ENCODE measurements at places on chromosomes 7 and 10.

DNA sequence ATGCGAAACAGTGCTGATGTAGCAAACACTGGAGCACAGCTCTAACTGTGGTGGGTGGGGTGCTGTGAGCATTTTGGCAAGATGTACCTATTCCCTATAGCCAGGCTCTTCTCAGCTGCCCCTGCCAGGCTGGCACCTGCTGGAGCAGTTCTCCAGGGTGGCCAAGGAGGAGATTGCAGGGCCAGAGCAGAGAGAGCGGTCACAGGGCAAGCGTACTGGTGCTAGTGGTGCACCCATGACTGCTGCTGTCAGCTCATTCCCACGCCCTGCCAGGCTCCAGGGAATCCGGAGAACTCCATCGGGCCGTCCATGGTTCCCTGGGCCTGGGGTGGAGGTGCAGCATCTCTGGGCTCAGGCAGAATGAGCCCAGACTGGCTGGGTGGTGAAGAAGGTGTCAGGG, 2.1 kb downstream of the COL13A1 start:
- no peak for DNase-seq

DNA sequence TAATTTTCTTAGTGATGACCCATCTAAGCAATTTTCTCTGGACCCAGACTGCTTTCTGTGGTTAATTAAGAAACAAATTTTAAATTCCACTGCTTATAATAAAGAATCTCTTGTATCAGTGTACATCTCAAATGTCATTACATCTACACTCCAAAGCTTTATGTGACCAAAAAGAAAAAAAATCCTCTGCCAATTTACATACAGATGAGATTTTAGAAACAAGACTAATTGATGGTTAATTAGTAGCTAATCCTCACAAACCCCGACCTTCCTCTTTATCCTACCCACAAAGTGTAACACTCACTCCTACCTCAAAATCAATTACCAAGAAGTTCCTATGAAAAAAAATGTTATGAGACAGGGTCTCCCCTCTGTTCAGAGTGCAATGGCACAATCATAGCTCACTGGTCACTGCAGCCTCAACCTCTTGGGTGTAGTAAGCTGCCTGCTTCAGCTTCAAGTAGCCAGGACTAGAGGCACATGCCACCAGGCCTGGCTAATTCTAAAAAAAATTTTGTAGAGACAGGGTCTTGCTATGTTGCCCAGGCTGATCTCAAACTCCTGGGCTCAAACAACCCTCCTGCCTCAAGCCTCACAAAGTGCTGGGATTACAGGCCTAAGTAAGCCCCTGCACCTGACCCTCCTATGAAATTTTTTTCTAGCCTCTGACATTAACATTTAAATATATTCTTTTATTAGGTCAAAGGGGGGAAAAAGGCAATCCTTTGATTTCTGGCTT, 14.8 kb downstream of the KIF5B start:
- no peak for DNase-seq

GRCh38 chr10:21463436-21463835, 62.0 kb downstream of the SKIDA1 start:
- no peak for DNase-seq

GRCh38 chr7:44603193-44603592, 3.2 kb upstream of the OGDH start:
- DNase-seq = no peak

DNA sequence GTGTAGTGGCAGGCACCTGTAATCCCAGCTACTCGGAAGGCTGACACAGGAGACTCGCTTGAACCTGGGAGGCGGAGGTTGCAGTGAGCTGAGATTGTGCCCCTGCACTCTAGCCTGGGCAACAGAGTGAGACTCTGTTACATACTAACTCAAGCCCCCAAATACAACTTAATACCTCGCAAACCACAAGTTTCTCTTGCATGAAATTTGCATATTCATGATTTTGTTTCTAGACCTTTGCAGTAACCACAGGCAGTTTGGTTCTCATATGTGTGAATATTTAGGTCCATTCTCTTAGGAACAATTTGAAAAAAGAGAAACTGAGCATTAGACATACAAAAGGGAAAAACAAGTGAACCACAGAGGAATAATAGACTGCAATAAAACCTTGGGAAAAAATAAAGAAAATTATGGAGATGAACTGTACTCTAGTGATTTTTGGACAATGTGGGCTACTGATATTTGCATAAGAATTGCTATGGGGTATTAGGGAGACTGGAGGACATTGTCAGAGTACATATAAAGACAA, 77.0 kb downstream of the ZNF277 start:
- no peak for DNase-seq

GRCh38 chr10:14670551-14671240, 104.0 kb downstream of the FAM107B start:
- no peak for DNase-seq

- DNase-seq = no peak
Observed at GRCh38 chr10:33653584-33654367, 319.3 kb upstream of the NRP1 start.

DNA sequence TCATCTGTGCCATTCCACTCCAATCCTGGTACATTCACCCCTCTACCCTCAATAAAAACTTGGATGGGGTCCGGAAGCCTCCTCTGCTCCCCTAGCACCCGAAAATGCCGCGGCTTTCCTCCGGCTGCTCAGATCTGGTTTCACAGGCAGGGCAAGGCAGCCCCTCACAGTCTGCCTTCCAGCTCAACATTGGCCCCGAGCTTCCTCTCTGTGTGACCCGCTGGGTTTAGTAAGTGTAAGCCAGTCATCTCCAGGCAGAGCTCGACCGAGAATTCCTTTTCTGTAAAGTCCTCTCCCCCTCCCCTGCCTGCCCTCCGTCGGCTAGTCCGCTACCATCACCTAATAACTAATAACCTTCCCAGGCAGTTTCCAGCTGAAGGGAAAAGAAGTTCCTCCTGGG, 3.4 kb downstream of the INHBA start:
- no peak for DNase-seq

DNA sequence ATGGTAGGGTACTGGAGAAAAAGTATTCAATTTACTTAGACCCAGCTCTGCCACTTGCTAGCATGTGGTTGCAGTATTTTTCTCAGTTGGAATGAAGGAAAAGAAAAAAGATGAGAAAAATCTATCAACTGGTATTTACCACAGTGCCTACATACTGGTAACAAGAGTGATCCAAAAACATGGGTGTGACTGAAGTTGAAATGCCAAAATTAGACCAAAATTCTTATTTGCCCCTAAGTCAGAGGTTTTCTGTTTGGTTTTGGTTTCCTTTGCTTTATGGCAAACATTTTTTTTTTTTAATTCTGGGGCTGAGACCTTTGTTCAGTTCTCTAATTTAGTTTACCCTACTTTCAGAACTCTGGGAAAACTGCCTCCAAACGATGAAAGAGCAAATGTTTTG, 12.3 kb downstream of the HYCC1 start:
- DNase-seq = no peak

DNA sequence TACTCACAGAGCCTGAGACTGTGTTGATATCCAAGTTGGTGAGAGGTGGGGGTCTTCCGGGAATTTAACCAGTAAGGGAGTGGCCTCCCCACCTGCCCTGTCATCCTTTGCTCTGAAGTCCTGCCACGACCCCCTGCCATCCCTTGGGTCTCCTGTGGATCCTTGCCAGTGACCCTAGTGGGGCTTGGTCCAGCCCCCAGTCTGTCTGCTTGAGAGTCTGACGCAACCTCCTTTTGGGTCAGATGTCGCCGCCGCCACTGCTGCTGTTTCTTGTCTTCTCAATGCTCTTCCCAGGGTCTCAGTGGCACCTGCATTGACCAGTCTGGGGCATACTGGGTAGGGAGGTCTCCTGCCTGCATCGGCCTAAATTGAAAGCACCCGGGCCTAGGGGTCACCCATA, 28.8 kb downstream of the PAX2 start:
- DNase-seq = no peak

- no peak for DNase-seq
Observed at GRCh38 chr10:120727001-120727400, 124.2 kb upstream of the WDR11 start.

DNA sequence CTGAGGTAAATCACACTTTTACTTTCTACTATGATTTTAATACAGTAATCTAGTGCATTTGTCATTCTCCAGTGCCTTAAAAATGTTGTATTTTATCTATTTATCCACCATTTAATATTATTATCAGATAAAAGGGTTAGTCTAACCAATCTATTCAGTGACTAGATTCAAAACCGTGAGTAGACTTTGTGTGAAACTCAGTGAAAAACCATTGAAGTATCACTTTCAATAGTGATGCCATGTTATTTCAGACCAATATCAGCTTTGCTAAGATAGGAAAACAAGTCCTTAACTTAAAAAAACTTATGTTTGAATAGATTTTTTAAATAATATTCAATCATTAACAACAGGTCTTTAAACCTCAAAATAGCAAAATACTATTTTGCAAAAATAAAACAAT, 1628.7 kb downstream of the REEP3 start:
- DNase-seq = no peak

GRCh38 chr7:147509541-147510200, 1080.9 kb upstream of the C7orf33 start:
- DNase-seq = no peak

GRCh38 chr7:46654546-46655443, 733.7 kb upstream of the IGFBP3 start:
- DNase-seq = no peak

DNA sequence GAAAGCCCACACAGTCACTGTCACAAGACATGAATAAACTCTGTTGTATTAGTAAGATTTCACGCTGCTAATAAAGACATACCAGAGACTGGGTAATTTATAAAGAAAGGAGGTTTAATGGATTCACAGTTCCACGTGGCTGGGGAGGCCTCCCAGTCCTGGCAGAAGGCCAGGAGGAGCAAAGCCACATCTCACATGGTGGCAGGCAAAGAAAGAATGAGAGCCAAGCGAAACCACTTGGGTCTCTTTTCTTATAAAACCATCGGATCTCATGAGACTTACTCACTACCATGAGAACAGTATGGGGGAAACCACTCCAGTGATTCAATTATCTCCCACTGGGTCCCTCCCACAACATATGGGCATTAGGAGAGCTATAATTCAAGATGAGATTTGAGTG, 110.2 kb downstream of the ST8SIA6 start:
- no peak for DNase-seq

- no peak for DNase-seq
Observed at GRCh38 chr10:34756584-34756983, 58.5 kb downstream of the PARD3 start.

DNA sequence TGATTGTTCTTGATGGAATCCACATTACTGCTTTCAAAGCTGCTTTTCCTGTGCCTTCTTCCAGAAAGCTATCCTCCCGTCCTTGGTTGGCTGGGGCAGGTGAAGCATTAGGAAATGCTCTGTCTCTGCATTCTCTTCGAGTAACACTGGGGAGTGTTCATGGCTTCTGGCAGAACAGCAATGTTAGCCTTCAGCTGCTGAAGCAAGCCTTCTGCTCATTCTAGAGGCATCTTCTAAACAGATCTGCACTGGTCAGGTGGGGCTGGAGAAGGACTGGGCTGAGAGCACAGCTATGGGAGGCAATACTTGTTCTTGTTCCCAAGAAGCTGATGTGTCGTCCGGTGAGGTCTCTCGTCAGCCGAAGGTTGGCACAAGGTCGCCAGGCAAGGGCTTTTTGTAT, 80.6 kb downstream of the MGMT start:
- no peak for DNase-seq

GRCh38 chr7:154875297-154875696, 127.6 kb downstream of the PAXIP1 start:
- DNase-seq = no peak

- DNase-seq = no peak
Observed at GRCh38 chr7:101465131-101465530, 102.5 kb downstream of the COL26A1 start.

DNA sequence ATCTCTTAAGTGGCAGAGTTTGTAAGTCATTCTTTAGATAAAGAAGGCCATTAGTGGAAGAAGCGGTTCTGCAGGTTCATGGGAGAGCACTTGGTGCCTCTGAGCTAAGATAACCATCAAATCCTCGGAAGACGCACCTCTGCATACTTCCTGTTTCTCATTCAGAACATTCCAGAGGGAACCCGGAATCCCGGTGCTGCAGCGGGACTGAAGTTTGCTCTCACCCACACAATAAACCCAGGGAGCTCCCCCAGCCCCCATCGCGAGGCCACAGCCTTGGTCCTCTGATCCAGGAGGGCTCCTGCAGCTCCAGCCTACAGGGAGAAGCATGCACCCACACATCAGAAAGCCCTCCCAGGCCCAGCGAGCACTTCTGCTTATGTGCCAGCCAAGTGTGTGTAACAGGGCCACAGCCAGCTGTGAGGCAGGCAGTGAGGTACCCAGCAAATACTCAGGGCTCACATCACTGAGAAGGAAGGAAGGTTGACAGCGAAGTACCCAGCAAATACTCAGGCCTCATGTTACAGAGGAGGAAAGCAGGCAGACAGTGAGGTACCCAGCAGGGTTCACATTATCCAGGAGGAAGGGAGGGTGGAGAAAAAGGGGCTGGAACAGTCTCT, 142.4 kb downstream of the DIP2C start:
- no peak for DNase-seq

- DNase-seq = peak; percentile 42
Observed at GRCh38 chr7:131948434-131949053, 392.1 kb upstream of the PODXL start.

GRCh38 chr7:90173127-90173844, 19.0 kb downstream of the STEAP1 start:
- DNase-seq = no peak

- peak; percentile 64 for DNase-seq
Observed at GRCh38 chr10:3852147-3852904, 67.3 kb upstream of the KLF6 start.

DNA sequence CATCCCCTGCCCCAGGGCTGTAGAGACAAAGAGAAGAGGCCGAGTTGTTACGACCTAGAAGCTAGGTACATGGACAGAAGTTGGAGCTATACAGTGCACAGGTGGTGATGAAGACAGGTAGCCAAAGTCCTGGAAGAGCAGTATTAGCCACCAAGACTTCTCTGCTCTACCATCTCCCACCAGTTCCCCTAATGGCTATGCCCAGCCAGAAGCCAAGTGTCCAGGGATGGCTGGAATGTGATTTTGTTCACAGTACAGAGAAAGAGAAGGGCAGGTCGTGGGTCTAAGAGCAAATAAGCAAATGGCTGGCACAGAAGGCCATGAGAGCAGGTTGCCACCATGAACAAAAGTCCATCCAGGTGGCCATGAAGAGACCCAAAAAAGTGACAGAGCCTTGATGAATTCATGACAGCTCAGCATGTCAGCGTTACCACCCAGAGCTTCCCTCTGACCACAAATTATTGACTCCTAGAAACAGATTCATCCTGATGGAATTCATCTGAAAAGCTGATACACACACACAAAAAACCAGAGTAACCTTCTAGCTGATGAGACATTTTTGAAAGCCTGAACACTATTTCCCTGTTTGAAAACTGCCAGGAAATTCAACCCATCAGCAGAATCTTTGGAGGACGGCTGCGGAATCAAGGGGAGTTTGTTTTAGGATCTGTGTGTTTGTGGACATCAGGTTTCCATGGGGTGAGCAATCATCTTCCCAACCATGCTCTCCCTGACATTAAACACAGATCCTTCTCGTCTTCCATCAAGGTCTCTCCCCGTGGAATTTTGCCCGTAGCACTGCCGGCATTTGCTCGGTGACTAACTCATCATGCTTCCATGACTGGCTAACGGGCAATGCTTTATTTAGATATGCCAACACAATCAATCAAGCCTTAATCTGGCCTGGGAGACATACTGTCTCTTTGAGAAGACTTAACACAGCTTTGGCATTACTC, 906.7 kb upstream of the AUTS2 start:
- no peak for DNase-seq
